ENCODE measurements at places on chromosomes 4 and X.

DNA sequence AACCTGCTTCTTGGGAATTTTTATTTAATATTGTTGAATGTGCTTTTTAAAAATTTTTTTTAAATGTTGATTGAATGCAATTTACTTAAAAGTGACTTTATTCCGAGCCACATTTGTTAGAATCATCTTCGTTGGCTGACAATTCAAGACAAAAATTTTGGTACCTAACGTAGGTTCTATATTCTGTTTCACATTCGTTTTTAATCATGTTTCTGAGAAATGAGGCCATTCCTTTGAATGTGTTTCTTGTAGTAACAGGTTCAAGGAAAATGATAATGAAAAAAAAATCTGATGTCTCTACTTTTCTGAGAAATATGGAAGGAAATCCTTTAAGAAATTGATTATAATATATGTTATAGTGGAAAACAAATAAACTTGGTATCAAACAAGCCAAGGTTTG lies 92.3 kb upstream of the DCLK2 start:
- no peak for DNase-seq

DNA sequence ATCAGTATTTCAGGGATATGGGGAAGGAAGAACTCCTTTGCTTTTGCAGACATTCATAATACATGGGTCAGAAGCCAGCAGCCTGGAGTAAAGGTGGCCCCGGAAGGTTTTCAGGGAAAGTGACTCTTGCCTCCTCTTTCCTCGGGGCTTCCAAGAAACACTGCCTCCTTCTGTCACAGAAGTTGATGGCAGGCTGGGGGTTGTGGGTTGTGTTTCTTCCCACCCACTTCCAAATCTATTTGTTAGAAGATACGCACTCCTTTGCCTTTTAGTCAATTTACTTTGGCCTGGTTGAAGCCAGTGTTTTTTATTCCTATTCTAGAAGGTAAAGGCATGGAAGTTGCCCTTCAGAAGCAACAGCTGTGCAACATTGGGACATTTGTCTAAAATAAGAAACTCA lies 19.7 kb downstream of the KIT start:
- DNase-seq, result no peak

DNA sequence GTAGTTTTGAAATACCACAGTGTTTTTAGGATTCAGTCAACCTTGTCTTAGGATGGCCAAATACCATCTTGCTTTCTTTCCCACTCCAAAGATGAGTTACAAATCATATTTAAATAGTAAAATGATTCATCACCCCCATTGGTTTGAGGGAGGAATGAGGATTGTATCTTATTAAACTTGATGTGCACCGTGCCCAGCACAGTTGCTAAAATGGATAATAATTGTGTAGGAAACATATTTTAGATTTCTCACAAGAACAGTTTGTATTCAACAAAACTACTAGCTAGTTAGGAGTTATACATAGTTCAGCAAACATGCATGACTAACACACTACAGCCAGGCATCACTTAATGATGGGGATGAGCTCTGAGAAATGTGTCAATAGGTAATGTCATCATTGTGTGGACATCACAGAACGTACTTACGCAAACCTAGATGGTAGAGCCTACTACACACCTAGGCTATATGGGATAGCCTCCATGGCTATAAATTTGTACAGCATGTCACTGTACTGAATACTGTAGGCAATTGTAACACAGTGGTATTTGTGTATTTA lies 245.4 kb downstream of the FBXW7 start:
- no peak for DNase-seq

DNA sequence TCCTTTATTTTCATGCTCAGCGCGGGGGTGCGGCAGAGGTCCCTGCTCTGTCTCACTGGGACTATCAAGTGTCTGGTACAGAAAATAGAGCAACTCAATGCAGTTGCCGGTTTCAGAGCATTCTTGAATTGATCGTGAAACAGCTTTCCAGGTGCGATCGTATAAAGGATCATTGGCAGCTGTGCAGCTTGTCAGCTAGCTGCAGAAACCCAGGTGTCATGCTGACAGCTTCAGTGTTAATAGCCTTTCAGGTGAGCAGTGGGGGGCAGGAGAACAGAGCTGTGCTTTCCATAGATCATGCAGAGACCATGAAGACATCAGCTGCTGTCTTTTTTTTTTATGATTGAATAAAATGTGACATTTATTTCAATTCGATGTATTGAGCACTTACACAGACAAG lies 583.9 kb downstream of the NLGN4X start:
- no peak for DNase-seq

DNA sequence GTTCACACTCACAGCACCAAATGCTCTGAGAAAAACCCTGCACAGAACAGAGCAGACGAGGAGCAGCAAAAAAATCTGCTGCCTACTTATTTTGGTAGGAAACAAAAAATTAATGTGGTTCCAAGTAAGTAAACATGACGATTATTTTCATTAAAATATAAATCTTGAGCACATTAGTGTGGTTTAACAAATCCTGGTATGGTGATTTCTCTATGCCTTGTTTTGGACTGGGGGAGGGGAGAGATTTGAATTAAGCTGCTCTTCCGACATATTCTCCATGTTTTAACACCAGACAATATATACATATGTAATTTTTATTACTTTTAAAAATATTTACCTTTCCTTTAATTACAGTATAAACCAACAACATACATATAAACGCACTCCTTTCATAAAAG lies 1.8 kb downstream of the CAMK2D start:
- no peak for DNase-seq

DNA sequence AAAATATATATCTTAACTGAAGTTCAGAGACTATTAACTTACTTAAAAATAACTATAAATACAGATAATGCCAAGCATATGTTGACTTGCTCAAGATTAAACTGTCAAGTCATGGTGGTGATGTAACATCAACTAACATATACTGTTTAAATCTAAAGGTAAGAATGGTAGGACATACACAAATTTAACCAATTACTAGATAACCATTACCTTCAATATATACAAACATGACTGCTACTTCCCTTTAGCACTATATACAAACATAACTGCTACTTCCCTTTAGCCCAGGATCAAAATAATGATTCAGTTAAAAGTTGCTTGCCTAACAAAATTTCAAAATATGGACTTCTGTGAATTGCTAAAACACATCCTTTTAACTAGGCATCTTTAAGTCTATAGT lies 14.9 kb downstream of the HNRNPD start:
- no peak for DNase-seq

- peak; percentile 39 for DNase-seq
These were observed 23.9 kb downstream of the ACSL4 start for GRCh38 chrX:109709129-109709631.

- DNase-seq, result peak; percentile 93
These were observed 29.6 kb downstream of the TLR10 start for GRCh38 chr4:38752941-38753806.

GRCh38 chr4:76987685-76988084 lies 38.1 kb downstream of the SEPTIN11 start:
- no peak for DNase-seq

DNA sequence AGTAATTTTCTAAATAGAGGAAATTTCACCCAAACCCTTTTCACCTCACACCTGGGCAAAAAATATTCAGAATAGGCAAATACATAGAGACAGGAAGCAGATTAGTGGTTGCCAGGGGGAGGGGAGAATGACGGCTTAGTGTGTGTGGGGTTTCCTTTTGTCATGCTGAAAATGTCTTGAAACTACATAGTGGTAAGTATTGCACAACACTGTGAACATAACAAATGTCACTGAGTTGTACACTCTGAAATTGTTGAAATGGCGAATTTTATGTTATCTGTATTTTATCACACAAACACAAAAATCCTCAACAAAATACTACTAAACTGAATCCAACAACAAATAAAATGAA lies 60.7 kb upstream of the PLAC1 start:
- DNase-seq, result no peak

DNA sequence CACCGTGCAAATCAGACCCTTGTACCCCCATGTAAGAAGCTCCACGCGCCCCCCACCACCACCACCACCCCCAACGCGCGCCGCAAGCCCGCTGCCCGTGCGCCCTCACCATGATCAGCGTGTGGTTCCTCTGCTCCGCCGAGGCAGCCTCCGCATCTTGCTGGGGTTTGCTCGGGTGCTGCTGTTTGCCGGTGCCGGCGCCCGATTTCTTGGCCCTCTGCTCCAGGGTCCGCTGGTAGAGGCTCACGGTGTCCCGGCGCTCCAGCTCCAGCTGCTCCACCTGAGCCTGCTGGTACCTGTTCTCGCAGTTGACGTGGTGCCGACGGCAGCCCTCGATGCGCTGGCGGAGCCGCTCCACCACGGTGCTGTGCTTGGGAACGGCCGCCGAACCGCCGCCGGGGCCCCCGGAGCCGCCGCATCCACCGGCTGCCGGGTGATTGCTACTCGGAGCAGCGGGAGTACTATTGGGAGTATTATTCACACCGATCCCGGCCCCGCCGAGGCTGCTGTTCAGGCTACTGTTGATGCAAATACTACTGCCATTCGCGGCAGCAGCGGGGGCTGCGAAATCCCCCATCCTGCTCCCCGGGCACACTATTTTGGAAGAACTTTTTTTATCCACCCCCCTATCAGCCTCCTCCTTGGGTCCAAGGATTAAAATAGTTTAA lies 1.1 kb downstream of the MAML3 start:
- no peak for DNase-seq
